ENCODE measurements at places on chromosomes 13 and 19.

DNA sequence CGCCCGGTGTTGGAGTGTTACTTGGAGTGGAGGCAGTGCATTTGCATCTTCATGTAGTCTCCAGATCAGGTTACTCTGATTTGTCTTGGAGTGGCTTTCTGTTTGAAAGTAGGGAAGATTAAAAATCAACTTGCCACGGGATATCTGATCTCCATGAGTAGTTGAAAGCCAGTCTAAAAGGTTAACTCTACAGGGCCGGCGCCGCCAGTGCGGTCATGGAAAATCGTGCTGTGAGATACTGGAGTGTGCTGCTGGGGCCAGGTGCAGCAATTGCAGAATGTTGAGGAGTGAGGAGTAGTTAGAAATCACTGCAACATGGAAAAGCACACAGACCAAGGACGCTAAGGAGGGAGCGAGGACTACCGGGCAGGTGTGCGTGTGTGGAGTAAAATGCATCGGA, 175.0 kb downstream of the STK24 start:
- no peak for DNase-seq

- no peak for DNase-seq
Observed at GRCh38 chr19:15288146-15288963, 44.0 kb downstream of the BRD4 start.

GRCh38 chr13:79479882-79480281, 1.1 kb upstream of the NDFIP2 start:
- DNase-seq: no peak

DNA sequence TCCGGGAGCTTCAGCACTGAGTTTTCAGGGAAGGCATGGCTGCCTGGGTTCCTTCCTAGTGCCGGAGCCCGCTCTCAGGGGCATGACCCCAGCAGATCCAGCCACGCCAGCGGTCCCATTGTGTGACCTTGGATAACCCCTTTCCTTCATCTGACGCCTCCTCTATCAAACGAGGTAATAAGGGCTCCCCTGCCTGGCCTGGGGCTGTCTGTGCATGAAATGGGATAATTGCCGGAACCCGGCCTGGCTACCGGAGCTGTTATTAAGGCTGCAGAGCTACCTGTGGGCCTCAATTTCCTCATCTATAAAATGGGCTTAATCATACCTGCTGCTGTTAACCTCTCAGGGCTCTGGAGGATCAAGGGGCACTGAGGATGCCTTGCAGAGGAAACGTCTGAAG, 18.3 kb upstream of the NFIC start:
- DNase-seq: no peak

GRCh38 chr19:16877581-16877980, 11.2 kb upstream of the F2RL3 start:
- no peak for DNase-seq
